Inflammatory macrophage (primary cell): ENCODE measurements at places on chromosomes 3 and 15.
A peak's percentile ranks its signal among the peaks of the same experiment; 100 is the strongest.

DNA sequence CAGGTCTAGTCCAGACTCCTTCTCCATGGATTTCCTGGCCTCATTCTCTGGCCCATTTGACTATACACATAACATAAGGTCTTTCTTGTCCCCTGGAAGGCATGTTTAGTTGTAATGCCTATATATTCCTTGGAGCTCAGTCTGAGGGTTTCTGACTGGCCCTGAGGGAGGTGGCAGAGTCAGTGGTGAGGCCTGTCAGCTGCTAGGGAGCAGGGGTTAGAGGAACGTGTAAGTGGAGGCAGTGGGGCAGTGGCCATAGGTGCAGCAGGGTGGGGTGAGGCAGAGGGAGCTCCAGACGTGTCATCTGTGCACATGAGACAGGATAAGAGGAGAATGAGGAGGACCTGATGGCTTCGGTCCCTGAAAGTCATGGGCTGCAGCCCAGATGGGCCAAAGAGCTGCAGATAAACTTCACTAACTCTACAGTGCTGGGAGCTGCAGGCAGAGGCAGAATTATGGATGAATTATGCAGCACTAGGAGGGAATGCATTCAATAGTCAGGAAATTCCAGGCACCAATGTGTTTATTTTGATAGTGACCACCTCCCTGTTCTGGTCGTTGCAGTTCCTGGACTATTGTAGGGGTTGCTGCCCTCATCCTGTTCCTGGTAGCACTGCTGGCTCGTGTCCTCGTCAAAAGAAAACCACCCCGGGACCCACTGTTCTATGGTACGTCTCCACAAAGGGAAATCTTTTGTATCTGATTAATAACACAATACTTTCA, 4.9 kb downstream of the TM6SF1 start:
- no peak for DNase-seq

- no peak for DNase-seq
Observed at GRCh38 chr3:161905520-161906132, 409.0 kb downstream of the OTOL1 start.

DNA sequence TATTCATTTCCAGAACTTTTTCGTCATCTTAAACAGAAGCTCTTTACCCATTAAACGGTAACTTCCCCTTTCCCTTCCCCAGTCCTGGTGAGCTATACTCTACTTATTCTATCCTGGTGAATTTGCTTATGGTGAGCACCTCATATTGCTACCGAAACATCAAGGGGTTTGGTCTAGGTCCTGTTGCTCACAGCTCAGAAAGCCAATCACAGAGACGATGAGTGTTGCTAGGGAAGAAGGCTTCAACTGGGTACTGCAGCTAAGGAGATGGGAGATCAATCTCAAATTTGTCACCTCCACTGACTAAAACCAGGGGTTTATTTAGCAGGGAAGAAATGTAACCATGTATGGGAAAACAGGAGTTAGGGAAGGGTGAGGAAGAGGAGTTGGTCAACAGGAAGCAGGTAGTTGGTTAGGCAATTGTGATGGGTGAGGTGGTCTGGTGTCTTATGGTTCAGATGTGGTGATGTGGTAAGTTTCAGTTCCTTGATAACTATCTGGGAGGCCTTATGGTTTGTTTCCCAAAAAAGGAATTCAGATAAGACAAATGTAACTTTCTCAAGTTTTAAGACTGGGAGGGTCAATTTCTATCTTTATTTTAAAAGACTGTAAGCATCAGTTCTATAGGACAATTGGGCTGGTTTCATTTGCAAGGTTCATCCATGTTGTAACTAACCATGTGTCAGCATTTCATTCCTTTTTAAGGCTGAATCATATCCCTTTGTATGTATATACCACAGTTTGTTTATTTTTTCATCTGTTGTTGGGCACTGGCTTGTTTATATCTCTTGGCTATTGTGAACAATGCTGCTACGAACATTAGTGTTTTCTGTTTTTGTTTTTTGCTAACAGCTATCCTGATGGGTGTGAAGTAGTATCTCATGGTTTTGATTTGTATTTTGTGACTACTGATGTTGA, 24.3 kb downstream of the ARHGAP11B start:
- DNase-seq, result peak; percentile 11

DNA sequence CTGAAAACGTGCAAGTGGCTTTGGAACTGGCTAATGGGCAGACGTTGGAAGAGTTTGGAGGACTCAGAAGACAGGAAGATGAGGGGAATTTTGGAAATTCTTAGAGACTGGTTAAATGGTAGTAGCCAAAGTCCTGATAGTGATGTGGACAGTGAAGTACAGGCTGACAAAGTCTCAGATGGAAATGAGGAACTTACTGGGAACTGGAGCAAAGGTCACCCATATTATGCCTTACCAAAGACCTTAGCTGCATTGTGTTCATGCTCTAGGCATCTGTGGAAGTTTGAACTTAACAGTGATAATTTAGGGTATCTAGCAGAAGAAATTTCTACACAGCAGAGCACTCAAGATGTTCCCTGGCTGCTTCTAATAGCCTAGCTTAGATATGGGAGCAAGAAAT, 28.6 kb upstream of the SERPINI2 start:
- DNase-seq, result peak; percentile 53

- peak; percentile 39 for DNase-seq
Observed at GRCh38 chr3:57778494-57778893, 22.4 kb downstream of the SLMAP start.

DNA sequence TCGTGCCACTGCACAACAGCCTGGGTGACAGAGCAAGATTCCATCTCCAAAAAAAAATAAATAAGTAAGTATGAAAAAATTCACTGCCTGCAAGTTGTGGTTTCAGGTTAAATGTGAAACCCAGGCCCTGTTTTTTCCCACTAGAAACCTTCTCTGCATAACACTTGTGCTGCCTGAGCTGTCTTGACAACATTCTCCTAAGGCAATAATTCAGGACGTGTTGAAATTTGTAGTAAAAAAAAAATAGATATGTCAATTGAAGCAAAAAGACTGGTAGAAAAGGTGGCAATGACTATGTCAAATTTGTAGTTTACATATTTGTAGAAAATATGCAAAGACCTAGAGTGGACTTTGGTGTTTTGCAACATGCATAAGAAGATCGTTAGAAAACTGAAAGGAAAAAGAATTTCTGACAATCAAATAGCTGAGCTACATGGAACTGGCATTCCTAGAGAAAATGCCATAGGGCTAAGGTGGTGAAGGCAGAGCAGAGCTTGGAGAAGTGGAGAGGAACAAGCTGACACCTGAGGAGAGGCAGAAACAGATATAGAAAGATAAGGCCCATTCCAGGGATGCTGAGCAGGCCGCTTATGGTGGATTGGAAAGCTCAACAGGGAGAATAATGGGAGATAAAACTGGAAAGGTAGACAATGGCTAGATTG, 150.2 kb downstream of the PLCH1 start:
- DNase-seq, result no peak

- DNase-seq, result no peak
Observed at GRCh38 chr15:34472947-34473346, 35.3 kb upstream of the GOLGA8A start.

GRCh38 chr15:79467865-79468586, 35.9 kb downstream of the MINAR1 start:
- DNase-seq, result no peak

DNA sequence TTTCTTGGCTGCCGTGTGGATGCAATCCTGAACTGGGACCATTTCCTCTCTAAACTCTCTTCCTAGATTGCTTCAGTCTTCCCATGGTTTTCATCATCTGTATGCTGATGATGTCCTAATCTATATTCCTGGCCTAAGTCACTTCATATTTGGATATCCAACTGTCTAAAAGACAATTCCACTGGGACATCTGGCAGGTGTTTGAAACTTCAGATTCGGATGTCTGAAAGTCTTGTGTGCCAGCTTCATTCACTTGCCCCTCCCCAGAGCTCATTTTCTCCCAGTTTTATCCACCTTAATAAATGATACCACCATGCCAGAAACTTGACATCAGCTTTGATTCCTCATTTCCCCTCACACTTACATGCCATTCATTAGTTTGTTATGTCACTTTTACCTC, 134.9 kb upstream of the PTX3 start:
- DNase-seq, result no peak

DNA sequence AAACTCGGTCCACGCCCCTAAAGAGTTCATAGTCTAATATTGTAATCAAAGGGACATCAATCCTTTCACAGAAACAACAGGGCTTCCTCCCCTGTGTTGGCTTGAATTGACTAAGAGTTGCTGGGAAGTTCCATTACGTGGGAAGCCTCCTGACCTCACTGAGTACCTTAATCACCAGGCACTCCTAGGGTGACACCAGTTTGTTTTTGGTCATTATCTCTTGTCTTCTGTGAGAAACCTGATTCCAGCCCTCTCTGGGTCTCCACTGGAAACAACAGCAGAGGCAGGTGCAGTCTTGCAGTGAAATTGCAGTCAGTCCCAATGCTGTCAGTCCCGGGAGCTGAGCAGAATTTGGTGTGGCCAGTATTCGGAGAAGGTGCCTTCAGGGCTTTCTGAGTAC, 55.4 kb downstream of the BOC start:
- DNase-seq, result no peak

DNA sequence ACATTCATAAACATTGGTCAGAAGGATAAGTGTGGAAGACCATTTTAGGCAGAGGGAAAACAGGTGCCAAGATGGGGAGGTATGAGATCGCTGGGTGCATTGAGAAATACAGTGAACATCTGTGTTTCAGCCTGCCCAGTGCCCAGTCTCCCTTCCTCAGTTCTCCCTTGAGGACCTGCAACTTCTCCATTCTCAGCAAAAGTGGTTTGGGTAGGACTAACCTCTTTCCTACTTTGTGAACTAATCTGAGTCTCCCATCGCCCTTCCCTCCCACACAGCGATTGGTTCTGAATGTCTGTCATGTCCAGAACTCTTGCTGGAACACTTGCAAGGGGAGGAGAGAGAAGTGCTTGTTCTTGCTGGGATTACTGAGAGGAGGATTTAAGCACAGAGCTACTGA, 10.9 kb upstream of the CCNL1 start:
- peak; percentile 87 for DNase-seq

- DNase-seq, result no peak
Observed at GRCh38 chr3:185060655-185061054, 92.2 kb downstream of the C3orf70 start.

- DNase-seq, result no peak
Observed at GRCh38 chr3:31980530-31981205, 394 bp downstream of the OSBPL10 start.

- DNase-seq, result no peak
Observed at GRCh38 chr3:124248471-124249028, 256.6 kb upstream of the ROPN1 start.
